ENCODE measurements at places on chromosomes 4 and X.

GRCh38 chr4:31662951-31663350 lies 942.8 kb downstream of the PCDH7 start:
- DNase-seq: no peak

GRCh38 chr4:155982736-155983385 lies 29.2 kb upstream of the CTSO start:
- DNase-seq: no peak

DNA sequence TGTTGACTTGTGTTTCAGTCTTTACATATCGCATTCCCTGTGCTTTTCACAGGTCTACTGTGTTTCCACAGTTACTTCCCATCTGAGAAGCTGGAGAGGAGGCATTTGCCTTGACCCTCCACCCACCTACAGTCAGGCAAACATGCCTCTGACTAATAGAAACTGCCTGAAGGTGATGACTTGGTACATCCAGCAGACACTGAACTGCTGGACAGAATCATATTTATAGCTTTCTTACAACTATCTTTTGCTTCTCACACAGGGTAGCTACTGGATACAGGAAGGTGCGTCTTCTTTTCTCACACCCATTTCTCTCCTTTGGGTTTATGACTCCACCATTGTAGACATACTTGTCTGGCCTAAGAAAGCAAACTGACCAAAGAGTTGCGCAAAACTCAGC lies 58.0 kb downstream of the VGLL1 start:
- DNase-seq: no peak

- no peak for DNase-seq
Observed at GRCh38 chr4:155106629-155107028, 101.8 kb upstream of the NPY2R start.

DNA sequence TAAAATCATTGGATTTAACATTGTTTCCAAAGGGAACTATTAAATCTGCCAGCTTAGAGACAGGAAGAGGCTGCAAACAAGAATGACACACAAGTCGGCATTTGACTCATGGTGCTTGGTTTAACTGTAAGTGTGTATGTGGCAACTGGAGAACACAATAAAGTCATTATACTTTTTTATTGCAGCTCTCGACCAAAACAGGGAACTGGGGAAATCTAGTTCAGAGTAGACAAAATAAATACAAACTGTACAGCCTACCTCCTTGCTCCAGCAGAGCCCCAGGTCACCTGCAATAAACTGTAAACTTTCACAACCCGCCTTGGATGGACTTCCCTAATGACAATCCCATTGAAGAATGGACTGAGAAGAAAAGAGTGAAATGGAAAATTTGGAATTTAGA lies 24.0 kb downstream of the NPY5R start:
- peak; percentile 64 for DNase-seq

DNA sequence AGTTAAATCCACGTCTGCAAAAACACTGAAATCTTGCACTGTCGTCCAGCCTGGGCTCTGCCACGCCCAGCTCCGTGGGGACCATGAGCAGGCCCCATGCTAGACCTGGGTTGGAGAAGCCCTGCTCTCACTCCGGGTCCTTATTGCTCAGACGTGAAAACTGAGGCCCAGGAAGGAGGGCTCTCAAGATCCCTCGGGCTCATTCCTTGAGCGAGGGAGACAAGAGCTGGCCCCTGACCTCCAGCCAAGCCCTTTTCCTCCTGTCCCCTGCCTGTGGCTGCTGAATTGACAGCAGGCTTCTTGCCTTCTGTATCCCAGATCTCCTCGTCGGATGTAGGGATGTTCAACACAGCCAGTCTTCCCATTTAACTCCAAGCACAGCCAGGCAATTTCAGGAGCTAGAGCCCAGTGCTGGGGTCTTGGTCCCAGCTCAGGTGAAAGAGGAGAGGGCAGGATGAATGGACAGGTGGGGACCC lies 109.5 kb downstream of the CPZ start:
- DNase-seq: no peak

DNA sequence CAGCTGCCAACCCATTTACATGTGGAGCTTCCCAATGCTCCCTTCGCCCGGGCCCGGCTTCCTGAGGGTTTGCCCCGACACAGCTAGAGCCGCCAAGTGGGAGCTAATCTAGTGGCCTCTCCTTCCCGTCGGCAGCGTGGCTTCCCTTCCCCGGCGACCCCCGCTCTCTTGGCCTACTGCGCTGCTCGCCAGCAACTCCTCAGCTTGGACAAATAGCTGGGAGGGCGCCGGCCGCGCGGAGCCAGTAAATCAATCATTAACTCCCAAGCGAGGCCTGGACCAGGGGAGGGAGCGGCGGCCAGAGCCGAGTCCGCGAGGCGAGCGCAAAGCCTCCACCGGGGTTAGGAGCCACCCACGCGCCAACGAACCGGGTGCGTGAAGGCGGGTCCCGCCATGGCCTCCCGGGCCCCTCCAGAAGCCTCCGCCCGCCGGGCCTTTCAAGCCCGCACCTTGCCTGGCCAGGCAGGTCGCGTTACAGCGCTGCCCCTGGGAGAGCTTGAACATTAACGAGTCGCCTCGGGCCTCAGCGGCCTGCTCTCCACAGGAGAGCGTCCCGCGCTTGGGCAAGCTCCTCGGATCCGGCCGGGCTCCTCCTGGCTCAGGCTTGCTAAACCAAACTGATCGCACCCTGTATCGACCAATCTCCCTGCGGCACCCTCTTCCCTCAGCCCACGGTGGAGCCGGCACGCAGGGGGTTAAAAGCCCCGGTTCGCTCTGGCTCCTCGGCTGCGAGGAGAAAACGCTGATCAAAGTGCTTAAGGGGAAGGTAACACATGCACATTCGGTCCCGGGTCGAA lies 10.6 kb upstream of the BCOR start:
- DNase-seq: no peak

GRCh38 chr4:168092176-168092712 lies at the start of gene ANXA10:
TSS of gene ANXA10 (plus strand) at chr4:168092537. CDS start at chr4:168092701, 164 bp downstream.
- no peak for DNase-seq

DNA sequence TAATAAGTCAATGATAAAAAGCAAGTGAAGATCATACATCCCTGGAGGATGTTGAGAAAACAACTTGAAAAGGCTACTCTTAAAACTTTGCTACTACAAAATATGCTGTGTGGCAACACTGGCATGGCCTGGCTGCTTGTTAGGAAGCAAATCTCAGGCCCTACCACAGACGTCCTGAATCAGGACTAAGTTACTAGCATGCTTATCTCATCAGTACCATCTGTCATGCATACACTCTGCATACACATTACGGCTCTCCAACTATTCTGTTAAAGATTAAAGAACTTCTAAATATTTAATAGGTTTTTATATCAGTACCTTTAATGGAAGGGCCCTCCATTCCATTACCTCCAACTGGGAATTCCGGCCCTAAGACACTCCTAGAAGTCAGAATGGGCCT lies 8.2 kb downstream of the PAPSS1 start:
- no peak for DNase-seq

DNA sequence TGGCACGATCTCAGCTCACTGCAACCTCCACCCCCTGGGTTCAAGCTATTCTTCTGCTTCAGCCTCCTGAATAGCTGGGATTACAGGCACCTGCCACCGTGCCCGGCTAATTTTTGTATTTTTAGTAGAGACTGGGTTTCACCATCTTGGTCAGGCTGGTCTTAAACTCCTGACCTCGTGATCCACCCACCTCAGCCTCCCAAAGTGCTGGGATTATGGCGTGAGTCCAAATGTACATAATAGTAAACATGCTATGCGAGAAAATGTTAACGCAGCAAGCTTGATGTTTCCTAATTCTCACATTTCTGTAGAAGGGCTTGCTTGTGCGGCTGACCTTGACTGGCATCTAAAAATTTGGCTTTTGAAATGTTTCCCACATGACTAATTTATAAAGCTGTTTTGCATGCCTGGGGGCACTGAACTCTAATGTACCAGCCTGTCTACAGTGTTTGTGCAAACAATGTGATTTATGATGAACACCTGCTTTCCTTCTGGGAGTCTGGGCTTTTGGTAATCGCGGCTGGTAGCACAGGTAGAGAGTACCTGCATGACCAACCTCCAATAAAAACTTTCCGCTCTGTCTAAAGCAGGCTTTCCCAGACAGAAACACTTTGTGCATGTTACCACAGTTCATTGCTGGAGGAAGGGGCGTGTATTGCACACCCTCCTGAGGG lies 216.8 kb downstream of the IL15 start:
- peak; percentile 91 for DNase-seq

DNA sequence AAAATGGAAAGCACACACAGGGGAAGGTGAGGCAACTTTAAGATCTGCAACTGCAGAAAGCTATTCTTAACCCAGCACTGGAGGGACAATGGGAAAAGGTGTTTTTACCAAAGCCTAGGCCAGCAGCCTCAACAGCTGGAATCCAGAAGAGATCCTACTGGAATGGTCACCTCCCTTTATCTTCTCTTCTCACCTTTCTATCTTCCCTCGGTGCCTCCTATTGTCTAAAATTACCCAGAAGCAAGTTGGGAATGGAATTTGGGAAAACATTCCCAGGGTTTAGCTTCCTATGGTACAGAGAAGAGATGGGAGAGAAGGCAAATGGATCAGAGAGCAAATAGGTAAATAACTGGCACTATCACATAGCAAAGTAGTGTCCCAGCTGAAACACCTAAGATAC lies 73.1 kb downstream of the TIGD2 start:
- no peak for DNase-seq

DNA sequence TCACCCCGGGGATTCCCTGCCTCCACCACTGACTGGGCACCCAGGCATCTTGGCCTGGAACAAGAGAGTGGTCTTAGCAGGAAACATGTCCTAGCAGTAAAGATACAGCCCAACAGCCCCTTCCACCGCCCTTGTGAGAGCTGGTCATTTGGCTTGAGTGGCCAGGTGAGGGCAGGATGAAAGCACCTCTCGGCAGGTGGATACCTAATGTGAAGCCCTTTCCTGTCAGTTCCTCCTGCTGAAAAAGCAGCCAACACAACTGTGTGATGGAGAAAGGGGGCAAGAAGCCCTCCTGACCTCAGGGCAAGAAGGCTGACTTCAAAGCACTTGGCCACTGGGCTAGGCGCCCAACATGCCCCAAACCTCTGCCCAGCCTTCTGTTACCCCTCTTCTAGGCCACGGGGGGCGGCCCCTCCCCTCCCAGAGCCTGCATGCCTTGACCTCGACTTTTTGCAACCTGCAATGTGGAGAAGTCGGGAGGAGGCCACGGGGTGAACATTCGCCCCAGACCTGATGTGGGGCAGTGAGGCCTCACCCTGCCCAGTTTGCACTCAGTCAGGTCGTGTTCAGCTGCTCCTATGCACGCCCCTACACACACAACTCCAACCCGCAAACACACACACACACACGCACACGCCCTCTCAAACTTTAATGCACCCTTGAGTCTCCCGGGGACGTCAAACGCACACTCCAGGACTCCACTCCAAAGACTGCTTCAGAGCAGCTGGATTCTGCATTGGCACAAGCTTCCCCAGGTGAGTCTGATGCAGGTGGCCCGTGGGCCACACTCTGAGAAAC lies 1.1 kb downstream of the LGI2 start:
- DNase-seq: no peak

DNA sequence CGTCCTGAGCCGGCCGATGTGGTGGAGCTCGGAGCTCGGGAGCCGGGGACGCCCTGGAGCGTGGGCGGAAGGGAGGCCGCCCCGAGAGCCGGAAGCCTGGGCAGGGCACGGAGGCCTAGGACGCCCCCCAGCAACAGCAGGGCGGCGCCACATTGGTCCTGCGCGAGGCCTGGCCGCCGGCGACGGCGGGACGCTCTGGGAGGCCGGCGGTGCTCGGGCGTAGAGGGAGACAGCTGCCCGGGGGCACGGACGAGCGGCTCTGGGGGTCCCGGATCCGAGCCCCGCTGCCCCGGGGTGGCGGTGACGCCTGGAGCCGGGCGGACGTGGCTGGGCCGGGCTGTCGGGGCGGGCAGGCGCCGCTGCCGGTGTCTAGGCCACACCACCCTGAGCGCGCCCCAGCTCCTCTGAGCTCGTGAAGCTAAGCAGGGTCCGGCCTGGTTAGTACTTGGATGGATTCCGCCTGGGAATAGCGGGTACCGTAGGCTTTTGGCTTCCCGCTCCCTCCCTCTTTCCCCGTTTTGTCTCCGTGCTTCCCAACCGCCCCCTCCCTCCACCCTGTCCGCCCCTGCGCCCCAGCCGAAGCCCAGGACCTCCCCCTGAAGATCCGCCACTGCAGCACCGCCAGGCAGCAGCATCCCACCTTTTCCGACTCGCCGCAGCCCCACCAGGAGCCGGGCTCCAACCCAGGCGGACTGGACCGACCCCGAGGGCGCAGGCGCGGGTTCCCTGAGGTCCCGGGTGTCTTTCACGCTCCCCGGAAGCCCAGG lies 12.1 kb downstream of the FRG2 start:
- no peak for DNase-seq

DNA sequence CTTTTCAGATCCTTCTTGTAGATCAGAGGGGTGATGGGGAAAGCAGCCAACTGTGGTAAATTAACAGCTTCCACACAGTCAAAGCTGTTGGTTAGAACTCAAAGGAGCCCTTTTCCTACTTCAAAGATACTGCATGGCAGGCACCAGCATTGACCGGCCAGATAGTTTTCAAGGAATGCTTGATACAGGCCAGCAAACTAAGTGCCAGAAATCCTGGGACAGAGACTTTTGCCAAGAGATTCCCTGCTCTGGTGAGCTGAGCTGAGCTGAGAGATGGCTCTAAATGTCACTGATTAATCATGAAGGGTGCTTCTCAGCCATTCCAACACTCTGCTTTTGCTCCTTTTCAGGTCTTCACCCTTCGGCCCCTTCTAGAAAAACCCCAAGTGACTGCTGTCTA lies 131.6 kb upstream of the MED14 start:
- no peak for DNase-seq

DNA sequence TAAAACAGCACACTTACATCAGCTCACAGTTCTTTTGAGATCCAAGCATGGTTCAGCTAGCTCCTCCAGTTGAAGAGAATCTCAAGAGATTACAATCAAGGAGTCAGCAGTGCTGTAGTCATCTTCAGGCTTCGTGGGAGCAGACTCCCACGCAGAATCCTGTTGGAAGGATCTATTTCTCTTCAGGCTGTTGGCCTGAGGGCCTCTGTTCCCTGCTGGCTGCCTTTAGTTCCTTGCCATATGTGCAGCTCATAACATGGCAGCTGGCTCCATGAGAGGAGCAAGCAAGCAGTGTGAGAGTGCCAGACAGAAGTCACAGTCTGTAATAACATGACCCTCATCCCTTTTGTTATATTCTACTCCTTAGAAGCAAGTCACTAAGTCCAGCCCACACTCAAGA lies 168.6 kb downstream of the COX18 start:
- DNase-seq: no peak

- no peak for DNase-seq
Observed at GRCh38 chr4:46922205-46922604, 13.2 kb upstream of the COX7B2 start.

GRCh38 chrX:31298916-31299315 lies 227.1 kb upstream of the FTHL17 start:
- DNase-seq: no peak

GRCh38 chr4:143406523-143406922 lies 69.8 kb downstream of the GAB1 start:
- DNase-seq: no peak

- no peak for DNase-seq
Observed at GRCh38 chrX:36160081-36160480, 240.5 kb downstream of the CFAP47 start.

GRCh38 chr4:141210168-141210567 lies 10.5 kb upstream of the ZNF330 start:
- no peak for DNase-seq

Data from epithelial cell of prostate (primary cell).